ENCODE measurements at places on chromosomes 2 and 18. TPM values are rescaled to one million over a fixed set of nuclear protein-coding genes. Genes with fewer than 3 reads are reported as not detected.

DNA sequence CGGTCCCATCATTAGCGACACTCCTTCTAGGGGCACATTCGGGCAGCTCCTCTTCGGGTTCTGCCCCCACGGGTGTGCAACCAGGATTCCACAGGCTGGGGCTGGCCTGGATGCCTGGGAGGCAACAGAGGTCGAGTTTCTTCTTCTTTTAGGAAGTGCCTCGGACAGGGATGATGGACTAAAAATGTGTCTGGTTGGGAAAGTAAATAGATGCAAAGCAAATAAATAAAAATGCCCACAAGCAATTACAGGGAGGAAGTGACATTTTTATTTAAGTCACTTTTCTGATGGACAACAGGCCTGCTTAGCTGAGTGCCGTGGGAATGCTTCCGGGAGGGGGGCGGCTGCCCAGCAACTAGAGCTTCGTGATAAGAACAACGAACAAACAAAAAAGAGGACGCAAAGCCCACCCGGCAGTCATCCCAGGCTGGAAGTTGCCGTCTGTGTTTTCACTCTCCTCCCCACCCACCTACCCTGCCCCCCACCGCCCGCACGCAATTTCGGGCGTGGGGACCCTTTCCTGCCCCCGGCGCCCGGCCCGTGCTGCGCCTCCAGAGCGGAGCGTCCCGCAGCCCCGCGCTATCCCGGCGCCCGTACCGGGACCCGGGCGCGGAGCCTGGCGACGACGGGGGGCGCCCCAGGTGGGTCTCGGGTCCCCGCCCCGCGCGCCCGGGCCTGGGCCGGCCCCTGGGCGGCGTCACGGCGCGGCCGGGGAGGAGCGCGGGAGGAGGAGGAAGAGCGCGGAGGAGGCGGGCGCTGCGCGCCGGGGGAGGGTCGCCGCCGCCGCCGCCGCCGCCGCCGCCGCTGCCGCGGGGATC lies 412 bp upstream of the NCK2 start:
- H3K4me3 ChIP-seq: peak overlapping the region; percentile 76
- no peaks in the 10 kb centered on the region for H3K36me3 ChIP-seq
- DNase-seq: no peak
- H3K27ac ChIP-seq: peak overlapping the region; percentile 96
- peaks cover 45% of the 10 kb centered on the region for H3K4me1 ChIP-seq

DNA sequence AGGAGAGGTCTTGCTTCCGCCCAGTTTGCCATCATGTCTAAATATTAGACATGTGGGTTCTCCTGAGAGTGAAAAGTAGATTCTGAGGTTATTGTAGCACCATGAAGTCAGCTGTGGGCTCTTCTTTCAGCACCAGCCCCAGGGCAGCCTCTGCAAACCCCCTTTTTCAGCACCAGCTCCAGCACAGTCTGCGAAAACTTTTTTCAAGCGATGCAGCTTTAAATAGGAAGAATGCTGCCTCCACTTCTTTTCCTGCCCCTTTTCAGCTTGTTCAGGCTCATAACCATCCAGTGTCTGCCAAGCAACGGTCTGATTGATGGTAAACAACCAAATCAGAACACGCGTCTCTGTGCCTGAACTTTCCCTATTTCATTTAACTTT lies at the start of gene COL5A2:
TSS of gene COL5A2 (minus strand) at position 192 of the 381 bp plus-strand sequence. CDS start at position 35, 157 bp downstream.
- H3K4me1 ChIP-seq: peaks cover 20% of the 10 kb centered on the region
- H3K4me3 ChIP-seq: peak within 1 kb of the TSS; percentile 62
- H3K36me3 ChIP-seq: no peaks in the 10 kb centered on the region
- peak; percentile 89 for DNase-seq
- H3K27me3 ChIP-seq: no peaks in the 10 kb centered on the region
- H3K27ac ChIP-seq: peak within 1 kb of the TSS; percentile 85

GRCh38 chr2:10901160-10901939 lies 10.4 kb upstream of the KCNF1 start:
- DNase-seq: no peak
- no peaks in the 10 kb centered on the region for H3K4me1 ChIP-seq
- H3K4me3 ChIP-seq: no peak overlapping the region
- H3K27me3 ChIP-seq: no peaks in the 10 kb centered on the region
- no peak overlapping the region for H3K27ac ChIP-seq

DNA sequence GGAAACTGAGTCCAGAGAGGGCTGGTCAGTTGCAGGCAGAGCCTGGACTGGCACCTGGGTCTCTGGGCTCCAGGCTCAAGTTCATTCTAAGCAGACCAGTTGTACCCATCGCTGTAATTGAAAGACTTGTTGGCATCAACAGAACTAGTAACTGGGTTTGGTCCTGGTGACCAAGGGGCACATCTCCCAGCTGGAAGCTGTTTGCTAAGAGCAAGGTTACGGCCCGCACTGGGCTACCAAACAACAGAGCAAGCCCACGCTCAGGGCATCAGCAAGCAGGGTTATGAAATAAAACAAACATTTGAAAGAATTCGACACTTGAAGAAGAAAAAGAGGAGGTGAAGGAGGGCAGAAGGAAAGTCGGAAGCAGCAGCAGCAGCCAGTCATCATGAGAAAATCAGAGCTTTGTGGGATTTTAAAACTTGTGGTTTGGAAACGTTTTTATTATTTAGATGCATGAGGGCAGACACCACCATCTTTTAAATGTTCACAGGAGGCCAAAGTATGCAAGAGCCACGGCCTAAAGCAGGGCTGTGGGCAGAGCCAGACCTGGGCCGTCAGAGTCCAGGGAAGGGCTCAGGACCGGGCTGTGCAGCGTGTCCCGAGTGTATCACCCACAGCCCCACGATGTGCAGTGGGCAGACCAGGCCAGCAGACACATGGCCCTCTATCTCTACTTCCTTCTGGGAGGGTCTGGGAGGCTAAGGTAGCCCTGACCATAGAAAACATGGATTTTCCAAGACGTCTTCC lies 220.3 kb downstream of the BCL2 start:
- no peaks in the 10 kb centered on the region for H3K27me3 ChIP-seq
- no peak overlapping the region for H3K4me3 ChIP-seq
- H3K36me3 ChIP-seq: no peaks in the 10 kb centered on the region
- no peak for DNase-seq
- no peak overlapping the region for H3K27ac ChIP-seq

DNA sequence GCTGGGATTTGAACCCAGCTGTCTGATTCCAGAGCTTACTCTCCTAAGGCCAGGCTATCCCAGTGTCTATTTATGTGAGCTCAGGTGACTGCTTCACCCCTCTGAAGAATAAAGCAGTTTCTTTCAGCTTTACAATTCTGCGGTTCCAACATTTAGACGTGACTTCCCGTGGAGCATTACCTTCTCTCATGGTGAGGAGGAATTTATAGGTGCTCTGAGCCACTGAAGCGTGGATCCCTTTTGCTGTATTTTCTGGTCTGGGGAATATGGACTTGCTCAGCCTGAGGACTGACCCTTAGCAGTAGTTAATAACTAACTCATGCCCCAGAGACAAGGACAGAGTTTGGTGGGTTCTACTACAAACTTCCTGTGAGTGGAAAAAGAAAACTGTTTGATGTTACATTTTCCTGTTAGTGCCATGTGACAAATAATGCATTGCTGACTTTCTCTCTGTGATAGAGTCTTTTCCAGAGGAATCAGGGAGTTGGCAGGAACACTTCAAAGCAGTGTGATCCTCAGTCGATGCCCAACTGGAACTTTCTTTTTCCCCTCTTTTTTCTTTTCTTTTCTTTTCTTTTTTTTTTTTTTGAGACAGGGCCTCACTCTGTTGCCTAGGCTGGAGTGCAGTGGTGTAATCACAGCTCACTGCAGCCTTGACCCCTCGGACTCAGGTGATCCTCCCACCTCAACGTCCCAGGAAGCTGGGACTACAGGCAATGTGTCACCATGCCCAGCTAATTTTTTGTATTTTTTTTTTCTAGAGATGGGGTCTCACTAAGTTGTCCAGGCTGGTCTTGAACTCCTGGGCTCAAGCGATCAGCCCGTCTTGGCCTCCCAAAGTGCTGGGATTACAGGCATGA lies 21.9 kb downstream of the CASP10 start:
- no peak overlapping the region for H3K27ac ChIP-seq
- H3K4me3 ChIP-seq: no peak overlapping the region
- DNase-seq: no peak
- peaks cover 11% of the 10 kb centered on the region for H3K4me1 ChIP-seq
- no peaks in the 10 kb centered on the region for H3K36me3 ChIP-seq

GRCh38 chr2:104872866-104873688 lies 19.2 kb downstream of the POU3F3 start:
- DNase-seq: no peak
- peaks cover 3% of the 10 kb centered on the region for H3K27me3 ChIP-seq
- no peak overlapping the region for H3K27ac ChIP-seq
- H3K4me1 ChIP-seq: peaks cover 15% of the 10 kb centered on the region
- H3K4me3 ChIP-seq: peak overlapping the region; percentile 35

- H3K4me1 ChIP-seq: peaks cover 68% of the 10 kb centered on the region
- H3K4me3 ChIP-seq: no peak overlapping the region
- H3K36me3 ChIP-seq: no peaks in the 10 kb centered on the region
- H3K27ac ChIP-seq: no peak overlapping the region
- DNase-seq: no peak
These were observed 70.7 kb downstream of the NCK2 start for GRCh38 chr2:105815401-105815800.

DNA sequence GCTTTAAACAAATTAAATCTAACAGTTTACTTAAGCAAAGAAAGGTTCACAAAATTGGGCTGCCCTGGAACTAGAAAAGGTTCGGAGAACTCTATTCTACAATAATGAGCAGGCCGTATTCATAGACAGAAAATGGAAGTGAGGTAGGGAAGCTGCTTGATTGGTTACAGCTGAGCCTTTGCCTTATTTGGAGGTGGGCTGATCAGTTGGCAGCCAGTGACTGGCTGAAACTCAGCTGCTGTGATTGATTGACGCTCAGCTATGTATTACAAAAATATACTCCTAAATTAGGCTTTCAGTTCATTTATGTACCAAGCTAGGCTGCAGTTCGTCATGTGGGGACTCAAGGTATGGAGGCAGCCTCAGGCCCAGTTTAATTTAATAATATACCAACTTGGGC lies 42.3 kb upstream of the TTR start:
- DNase-seq: no peak
- no peak overlapping the region for H3K27ac ChIP-seq
- no peak overlapping the region for H3K4me3 ChIP-seq
- H3K36me3 ChIP-seq: no peaks in the 10 kb centered on the region
- H3K27me3 ChIP-seq: no peaks in the 10 kb centered on the region
- H3K4me1 ChIP-seq: no peaks in the 10 kb centered on the region

Gene VWA3B
- not detected for total RNA-seq

Gene ZNF804A
- total RNA-seq: 1.2 TPM

Gene CTAGE1
- not detected for total RNA-seq

Gene GKN1
- total RNA-seq: not detected

Gene AFF3
- total RNA-seq: 7.6 TPM

Gene KCNS3
- total RNA-seq: 20.1 TPM

Gene PUS10
- total RNA-seq: 3.2 TPM

Gene ICA1L
- total RNA-seq: 21.6 TPM

Gene ARHGAP15
- total RNA-seq: 9.1 TPM

Gene GALNT1
- 29.2 TPM for total RNA-seq

Gene KANSL1L
- 29.7 TPM for total RNA-seq
